IPS DF 6.9 (cell line): ENCODE measurements at places on chromosomes 5 and 9.

DNA sequence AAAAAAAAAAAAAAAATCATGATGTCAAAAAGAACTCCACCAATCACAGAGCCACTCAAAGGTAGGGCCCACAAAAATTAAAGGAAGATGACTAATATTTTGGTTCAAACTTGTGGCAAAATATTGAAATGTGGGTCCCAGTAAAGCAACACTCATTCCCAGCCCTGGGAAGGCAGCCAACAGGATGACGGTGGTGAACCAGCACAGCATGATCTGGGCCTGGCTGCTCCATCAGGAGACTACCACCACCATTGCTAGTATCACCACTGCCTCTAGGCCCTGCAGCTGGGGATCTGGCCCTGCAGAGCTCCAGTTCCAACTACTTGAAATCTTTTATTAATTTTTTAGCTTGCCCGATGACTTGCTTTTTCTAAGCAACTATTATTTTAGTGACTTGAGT, 206.8 kb upstream of the ITGA1 start:
- DNase-seq, result no peak

- no peak for DNase-seq
Observed at GRCh38 chr5:174284873-174285272, 239.4 kb downstream of the NSG2 start.

DNA sequence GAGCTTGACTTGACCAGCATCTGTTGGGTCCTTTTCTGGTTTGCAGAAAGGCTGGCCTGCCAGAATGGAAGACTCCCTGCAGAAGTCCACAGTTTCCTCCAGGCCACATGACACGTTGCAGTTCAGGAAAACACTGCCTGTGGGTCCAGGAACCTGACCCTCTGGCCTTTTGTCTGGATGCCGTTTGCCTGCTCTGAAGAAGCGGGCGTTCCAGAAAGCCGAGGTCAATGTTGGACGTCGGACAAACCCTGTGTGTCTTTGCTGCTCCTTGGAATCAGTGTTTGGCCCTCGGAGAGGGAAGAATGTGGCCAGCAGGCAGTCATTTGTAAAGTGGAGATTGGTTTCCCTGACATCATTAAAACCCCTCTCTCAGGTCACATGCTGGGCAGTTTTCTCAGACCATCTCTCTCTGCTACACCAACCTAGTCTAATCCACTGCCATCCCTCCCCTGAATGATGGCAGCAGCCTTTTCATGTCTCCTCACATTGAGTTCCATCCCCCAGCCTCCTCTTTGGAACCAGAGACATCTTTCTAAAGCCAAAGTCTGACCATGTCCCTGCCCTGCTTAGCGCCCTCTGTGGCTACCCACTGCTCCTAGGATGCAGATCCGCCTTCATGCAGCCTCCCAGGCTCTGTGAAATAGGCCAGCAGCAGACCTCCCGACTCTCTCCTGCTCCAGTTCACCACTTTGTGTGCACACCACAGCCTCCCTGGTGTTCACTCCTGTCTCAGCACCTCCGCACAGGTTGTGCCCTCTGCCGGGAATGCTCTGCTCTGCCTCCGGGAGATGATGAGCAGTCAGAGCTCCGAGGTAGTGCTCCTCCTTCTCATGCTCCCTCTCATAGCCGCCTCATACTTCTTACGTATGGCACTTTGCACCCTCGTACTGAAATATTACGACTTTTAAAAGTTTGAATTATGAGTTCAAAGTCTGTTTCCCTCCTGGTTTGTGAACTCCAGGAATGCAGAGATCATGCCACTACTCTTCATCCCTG, 75.6 kb downstream of the RALGPS1 start:
- no peak for DNase-seq

DNA sequence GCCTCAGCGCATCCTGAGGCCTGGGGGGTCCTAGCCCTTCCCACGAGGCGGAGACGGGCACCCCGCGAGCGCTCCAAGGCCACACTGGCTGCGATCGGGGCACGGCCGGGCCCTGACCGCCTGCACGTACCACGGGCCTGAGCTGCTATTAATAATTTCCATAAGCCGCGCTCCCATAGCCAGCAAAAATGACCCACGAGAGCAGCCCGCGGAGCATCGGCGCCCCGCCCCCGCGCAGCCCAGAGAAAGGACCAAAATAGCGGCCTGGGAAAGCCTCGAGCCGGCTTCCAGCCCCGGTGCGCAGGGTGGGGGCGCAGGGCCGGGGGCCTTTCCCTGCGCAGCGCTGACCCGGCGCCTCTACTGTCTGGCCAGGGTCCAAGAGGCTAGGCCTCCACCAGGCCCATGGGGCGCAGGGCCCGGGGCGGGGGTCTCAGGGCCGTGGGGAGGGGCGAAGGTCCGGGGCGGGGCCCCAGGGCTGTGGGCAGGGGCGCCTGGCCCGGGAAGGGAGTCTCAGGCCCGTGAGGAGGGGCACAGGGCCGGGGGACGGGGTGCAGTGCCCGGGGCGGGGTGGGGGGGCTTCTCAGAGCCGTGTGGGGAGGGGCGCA, 54.4 kb downstream of the EXD3 start:
- DNase-seq, result no peak

GRCh38 chr9:133545494-133546286, 11.2 kb downstream of the ADAMTSL2 start:
- DNase-seq, result no peak

GRCh38 chr5:101012880-101013279, 109.8 kb upstream of the ST8SIA4 start:
- no peak for DNase-seq

DNA sequence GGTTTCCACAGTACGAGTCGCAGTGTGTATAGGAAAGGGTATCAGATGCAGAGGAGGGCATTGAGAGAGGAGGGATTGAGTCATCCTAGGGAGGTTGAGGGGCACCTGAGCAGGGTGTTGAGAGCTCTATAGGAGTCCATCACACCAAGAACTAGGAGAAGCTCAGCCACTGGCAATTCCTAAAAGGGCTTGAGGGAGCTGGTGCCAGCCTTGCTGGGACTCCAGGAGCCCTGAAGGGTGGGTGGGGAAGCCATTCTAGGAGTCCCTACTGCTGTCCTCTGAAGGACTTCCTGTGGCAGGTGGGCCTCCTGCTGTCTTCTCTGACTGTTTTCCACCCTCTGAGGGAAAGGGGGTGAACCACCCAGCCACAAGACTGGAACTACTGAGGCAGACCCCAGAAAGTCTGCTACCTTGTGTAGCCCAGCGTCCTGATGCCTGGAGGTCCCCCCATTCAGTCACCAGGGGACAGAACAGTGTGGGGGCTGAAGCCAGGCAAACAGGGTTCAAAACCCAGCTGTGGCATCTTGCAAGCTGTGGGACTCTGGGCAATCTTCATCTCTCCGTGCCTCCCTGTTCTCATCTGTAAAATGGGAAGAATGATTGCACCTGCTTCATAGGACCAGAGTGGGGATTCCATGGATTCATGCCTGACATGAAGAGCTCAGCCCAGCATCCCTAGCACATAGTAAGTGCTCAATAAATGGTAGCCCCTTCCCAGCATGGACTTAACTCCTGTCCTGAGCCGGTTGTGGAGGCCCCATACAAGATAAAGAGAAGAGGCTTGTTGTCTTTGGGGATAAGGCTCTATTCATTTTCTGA, 149.5 kb downstream of the C9orf50 start:
- DNase-seq, result no peak

GRCh38 chr5:32531885-32532520, 53.4 kb upstream of the SUB1 start:
- no peak for DNase-seq

DNA sequence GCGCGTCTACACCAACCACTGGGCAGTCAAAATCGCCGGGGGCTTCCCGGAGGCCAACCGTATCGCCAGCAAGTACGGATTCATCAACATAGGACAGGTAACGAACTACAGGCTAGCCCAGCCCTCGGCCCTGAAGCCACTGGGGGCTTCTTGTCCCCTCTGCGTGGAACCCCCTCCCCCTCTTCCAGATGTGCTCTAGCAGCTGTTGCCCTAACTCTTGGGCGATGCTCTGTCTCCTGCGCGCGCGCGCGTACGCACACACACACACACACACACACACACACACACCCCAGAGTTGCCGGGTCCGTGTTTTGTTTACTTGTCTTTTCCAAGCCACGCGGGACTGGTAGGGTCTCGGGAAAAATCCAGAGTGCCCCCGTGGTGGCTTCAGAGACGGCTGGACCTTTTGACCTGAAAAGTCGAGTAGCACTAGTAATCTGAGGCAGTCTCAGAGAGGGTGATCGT, 836 bp downstream of the PCSK5 start:
- DNase-seq, result no peak

- no peak for DNase-seq
Observed at GRCh38 chr9:126702151-126703001, 88.6 kb downstream of the LMX1B start.

DNA sequence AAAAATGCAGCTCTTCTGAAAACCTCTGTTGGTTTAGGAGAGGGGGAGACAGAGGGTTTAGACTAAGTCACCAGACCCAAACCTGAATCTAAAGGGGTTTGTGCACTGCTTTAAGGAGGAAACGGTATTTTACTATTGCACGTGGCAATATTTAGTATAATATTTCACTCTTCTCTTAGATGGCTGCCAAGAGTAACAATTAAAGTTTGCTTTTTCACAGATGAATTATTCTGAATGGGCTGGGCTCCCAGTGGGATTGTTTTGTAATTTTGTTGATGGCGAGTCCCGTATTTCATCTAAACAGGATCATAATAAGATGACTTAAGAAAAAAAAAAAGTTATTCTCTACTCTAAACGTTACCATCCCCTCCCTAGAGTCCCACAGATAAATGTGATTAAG, 245.4 kb downstream of the PCSK5 start:
- no peak for DNase-seq

GRCh38 chr9:111039231-111039906, 1.1 kb upstream of the LPAR1 start:
- no peak for DNase-seq
